Stromal cell of bone marrow (primary cell): ENCODE measurements at places on chromosomes 7 and 10.

GRCh38 chr7:51160990-51161615, 155.5 kb downstream of the COBL start:
- DNase-seq = peak; percentile 49

DNA sequence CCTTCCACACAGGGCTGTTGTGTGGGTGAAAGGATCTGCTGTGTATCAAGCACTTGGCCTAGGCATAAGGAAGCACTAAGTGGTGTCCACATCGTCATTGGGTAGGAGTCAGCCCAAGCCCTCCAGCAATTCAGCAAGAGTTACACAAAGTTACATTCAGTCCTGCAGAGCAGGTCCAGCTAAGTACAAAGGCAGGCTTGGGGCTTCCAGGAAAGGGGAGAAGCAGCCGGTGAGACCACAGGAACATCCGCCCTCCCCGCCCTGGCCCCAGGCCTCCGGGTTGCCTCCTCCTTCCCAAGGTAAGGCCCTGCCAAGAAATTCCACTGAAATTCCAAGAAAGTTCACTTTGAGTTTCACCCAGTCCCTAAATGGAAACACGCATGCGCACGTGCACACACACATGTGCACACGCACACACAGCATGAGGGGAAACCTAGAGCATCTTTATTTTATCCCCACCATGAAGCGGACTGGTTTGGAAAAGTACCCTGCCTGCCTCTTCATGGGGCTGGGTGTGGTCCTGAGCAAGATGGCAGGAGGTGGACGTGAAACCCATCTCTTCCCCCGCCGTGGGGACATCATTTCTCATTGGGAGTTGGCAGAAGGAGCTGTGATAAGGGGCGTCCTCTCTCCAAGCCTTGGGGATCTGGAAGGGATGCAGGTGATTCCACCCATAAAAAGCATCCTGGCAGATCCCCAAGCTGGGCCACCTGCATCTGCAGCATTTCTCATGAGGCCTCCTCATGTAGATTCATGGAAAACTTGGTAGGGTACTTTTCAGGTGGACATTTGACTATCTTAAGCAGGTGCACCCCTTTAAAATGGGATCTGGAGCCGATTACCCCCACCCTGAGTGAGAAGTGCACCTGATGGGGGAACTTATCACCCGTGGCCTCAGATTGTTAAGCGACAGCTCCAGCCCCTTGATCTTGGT, 69.1 kb upstream of the NANOS1 start:
- no peak for DNase-seq

GRCh38 chr10:6398399-6398798, 181.7 kb downstream of the PRKCQ start:
- no peak for DNase-seq

DNA sequence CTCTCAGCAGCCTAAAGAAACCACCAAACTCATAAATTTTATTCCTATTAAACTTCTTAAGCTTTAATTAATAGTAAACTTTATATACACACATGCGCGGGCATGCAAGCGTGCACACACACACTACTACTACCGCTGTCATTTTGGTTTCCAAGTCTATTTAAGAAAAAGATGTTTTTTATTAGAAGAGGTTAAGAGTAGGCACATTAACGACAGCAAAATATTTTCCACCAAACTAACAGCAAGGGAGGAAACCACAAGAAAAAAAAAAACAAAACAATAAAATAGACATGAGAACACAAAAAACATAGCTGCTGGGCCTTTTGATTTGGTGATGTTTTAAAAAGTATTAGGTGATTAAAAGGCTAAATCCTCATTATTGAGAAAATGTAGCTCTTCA, 28.6 kb downstream of the RTKN2 start:
- DNase-seq = no peak

DNA sequence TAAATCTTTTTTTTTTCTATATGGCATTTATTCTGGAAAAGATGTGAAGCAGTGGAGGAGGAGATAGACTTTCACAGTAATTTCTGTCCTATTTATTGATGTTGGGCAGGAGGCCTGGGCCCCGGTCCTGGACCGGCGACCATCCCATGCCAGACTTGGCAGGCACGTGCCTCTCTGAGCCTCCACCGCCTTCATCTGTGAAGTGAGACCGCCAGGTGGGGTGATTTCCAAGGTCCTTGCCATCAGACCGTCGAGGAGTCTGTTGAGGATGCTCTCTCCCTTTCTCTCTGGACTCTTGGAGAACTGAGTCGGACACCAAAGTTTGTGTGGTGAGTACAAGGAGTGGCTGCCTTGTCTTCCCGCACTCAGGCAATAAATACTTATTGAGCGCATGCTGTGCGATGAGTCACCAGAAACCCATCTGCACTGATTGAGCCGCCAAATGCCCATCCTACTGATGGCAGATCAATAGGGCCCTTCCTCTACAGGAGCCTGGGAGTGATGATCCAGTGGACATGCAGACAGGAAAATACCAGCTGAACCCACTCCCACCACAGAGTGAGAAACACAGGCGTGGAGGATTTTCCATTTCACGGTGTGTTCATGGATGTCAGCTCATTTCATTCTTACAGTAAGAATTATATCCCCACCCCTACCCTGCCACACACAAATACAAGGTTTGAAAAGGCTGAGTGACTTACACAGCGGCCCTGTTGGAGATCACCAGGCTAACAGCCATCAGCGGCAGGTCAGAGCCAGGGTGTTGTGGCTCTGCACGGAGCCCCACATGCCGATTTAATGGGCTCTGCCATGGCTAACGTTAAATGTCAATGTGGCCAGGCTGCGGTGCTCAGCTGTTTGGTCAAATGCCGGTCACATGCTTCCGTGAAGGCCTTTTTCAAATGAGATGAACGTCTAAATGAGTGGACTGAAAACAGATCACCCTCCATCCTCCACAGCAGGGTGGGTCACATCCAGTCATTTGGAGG, 11.5 kb upstream of the PRKAG2 start:
- no peak for DNase-seq

DNA sequence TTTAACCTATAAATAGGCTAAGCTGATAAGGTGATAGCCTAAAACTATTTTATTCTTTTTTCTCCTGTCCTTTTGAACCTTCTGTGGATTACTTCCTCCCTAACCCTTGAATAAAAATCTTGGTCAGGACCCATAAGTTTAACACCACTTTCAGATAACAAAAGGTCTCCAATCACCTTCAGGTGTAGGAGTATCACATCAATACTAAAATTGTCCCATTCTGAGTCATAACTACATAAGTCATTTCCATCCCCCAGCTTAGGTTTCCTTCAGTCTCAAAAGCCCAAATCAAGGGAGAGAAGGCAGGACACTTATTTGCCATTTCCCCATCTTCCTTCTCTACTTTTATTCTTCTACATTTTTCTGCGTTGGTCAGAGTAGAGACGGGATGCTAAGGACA, 56.9 kb upstream of the WNT16 start:
- DNase-seq = no peak

GRCh38 chr10:35726846-35727245, 84.8 kb upstream of the FZD8 start:
- DNase-seq = no peak

DNA sequence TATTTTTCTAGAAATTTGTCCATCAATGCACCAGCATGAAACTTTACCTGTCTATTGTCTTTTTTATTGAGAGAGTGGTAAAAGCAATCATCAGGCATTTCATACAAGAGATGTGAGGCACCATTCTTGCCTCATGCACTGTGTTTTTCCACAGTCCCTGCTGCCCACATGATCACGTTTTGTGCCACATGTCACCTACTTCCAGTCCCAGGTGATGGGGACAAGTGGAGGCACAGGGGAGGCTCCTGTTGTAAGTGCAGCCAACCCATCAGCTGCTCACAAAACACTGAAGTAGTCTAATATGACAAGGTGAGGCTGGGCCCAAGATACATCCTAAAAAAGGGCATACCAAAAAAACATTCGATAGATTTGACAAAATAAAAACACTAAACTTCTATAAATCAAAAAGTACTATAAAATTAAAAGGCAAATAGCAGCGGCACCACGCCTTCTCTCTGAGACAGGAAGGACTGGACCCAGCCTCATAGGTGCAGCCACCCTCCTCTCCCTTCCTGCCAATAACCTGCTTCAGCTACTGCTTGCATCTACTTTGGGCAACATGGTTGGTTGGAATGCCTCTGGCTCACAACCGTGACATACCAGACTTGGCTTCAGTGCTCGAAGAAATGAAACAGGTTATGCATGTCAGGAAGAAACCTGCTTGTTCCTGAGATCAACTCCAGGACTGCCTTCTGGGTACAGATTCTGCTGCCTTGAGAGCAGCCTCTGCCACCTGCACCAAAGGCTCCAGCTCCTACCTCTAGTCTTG, 2.3 kb downstream of the ZC3HAV1L start:
- no peak for DNase-seq
